ENCODE measurements at places on chromosomes 12 and 14. TPM values are rescaled to one million over a fixed set of nuclear protein-coding genes. Genes with fewer than 3 reads are reported as not detected.

Gene LRP1-AS
- 0.46 TPM for total RNA-seq

Gene MMP17
- total RNA-seq, result 6.3 TPM

Gene NKX2-1
- total RNA-seq, result not detected

- DNase-seq, result no peak
Observed at GRCh38 chr12:114917953-114918352, 234.0 kb upstream of the TBX3 start.

DNA sequence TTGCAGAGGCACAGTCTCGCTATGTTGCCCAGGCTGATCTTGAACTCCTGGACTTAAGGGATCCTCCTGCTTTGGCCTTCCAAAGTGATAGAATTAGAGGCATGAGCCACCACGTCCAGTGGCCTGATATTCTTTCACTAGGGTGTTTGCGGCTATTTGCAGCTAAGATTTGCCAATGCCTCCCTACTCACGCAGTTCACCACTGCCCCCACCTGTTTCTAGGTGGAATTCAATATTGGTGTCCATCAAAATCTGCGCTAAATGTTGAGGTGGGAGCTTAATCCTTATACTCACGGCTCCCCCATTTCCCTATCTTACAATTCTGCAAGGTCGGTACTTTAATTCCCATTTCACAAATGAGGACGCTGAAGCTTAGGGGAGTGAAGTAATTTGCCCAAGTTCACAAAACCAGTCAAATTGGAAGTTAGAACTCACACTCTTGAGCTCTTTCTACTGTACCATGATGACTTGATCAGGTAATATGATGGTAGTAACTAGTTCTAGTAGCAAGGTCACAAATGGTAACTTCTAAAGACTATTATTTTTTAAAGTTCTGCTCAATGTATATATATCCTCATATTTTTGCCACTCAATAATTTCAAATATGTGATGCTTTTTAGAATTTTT is 22.1 kb upstream of the LRRC9 start:
- peak; percentile 53 for DNase-seq

DNA sequence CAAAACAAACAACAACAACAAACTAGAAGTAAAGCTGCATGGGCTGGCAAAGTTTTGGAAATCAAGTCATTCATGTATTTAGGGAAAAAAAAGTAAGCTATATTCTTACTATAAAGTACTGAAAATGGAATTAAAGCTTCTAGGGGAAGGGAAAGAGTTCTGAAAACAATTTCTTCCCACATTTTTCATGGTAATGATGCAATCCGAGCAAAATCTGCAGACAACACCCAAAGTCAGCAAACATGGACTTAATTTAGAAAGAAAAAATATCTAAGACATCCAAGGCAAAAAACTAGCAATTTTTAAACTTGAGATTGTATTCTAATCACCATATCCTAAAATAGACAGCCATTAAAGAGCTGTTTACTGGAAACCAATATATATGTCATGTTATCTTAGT is 86.3 kb downstream of the LRP6 start:
- DNase-seq, result no peak

GRCh38 chr14:66003082-66003730 is 483.0 kb upstream of the CCDC196 start:
- no peak for DNase-seq

DNA sequence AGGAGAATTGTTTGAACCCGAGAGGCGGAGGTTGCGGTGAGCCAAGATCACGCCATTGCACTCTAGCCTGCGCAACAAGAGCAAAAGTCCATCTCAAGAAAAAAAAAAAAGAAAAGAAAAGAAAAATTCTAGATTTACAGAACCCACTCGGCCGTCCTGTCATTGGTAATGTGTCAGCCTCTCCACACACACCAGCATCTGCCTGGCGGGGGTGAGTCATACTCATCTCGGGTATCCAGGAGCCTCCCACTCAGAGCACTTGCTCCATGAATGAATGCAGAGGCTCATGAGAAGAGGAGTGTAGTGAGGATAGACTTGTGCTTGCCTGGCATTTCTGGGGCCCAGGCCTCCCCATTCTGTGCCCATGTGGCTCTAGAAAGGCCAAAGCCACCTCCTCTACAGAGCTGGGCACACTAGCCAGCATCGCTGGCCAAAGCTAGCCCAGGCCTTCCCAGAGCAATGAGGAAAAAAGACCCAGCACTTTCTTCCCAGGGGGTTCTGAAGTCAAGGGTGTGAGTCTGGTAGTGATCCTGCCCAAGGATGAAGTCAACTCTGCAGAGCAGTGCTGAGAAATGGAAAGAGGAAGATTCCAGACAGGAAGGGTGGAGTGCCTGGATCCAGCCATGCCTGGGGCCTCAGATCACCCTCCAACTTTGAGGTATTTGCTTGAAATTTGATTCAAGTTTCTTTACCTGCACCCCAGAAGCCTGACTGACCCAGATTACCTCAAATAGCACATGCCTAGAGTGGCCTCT is 31.2 kb upstream of the KLC1 start:
- DNase-seq, result no peak
